HFFc6 (cell line): ENCODE measurements at places on chromosomes 1 and 21.

- DNase-seq = no peak
- no peaks in the 10 kb centered on the region for H3K27me3 ChIP-seq
- no peak overlapping the region for H3K27ac ChIP-seq
These were observed 249.8 kb downstream of the NRIP1 start for GRCh38 chr21:14814991-14815390.

- no peak for DNase-seq
- no peak overlapping the region for H3K27ac ChIP-seq
- no peak overlapping the region for H3K4me3 ChIP-seq
- H3K36me3 ChIP-seq = peaks cover 16% of the 10 kb centered on the region
These were observed 682.4 kb upstream of the TPTE start for GRCh38 chr21:9838738-9839642.

- H3K27ac ChIP-seq = no peak within 1 kb of the TSS
- no peak for DNase-seq
- H3K4me1 ChIP-seq = no peaks in the 10 kb centered on the region
- H3K36me3 ChIP-seq = no peaks in the 10 kb centered on the region
These were observed at the start of gene KAZN for GRCh38 chr1:14598498-14599182. KAZN (plus strand) TSS chr1:14598685.

- H3K36me3 ChIP-seq = peaks cover 26% of the 10 kb centered on the region
- peaks cover 33% of the 10 kb centered on the region for H3K4me1 ChIP-seq
- DNase-seq = peak; percentile 5
- H3K27me3 ChIP-seq = peaks cover 13% of the 10 kb centered on the region
These were observed 41.2 kb upstream of the ROR1 start for GRCh38 chr1:63732666-63733065.

GRCh38 chr1:178393370-178393769 lies 103.4 kb downstream of the CLEC20A start:
- no peak overlapping the region for H3K27ac ChIP-seq
- no peak overlapping the region for H3K4me3 ChIP-seq
- H3K4me1 ChIP-seq = peaks cover 43% of the 10 kb centered on the region
- H3K36me3 ChIP-seq = no peaks in the 10 kb centered on the region

GRCh38 chr1:67405473-67406245 lies 24.5 kb downstream of the SERBP1 start:
- 0 out of 2 replicates have a peak overlapping the region, but pooled peaks have one; percentile 26 for H3K27ac ChIP-seq
- H3K4me1 ChIP-seq = peaks cover 27% of the 10 kb centered on the region
- no peak for DNase-seq

- peak overlapping the region; percentile 72 for H3K4me3 ChIP-seq
- H3K36me3 ChIP-seq = peaks cover 17% of the 10 kb centered on the region
- peak; percentile 18 for DNase-seq
- H3K4me1 ChIP-seq = peaks cover 32% of the 10 kb centered on the region
- H3K27me3 ChIP-seq = peaks cover 2% of the 10 kb centered on the region; the same call in 1 of the 2 replicates
These were observed 237.9 kb downstream of the HLX start for GRCh38 chr1:221117133-221117532.

DNA sequence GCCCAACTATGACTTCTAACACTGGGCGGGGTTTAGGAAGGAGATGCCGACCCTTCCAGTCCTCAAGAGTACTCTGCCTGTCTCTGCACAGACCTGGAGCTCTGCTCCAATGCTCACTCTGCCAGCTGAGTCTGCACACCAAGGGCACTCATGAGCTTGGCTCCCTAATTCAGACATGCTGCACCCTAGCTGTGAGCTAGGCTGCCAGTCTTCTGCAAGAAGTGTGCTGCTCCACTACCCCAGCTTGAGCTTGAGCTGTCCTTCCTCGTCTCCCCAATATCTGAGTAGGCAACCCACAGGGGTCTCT lies 13.2 kb downstream of the TP53BP2 start:
- peaks cover 6% of the 10 kb centered on the region for H3K36me3 ChIP-seq
- H3K4me1 ChIP-seq = peaks cover 7% of the 10 kb centered on the region
- peak overlapping the region; percentile 97 for H3K27ac ChIP-seq
- no peak for DNase-seq

- no peak overlapping the region for H3K27ac ChIP-seq
- no peaks in the 10 kb centered on the region for H3K36me3 ChIP-seq
- no peak overlapping the region for H3K4me3 ChIP-seq
- H3K4me1 ChIP-seq = no peaks in the 10 kb centered on the region
These were observed 28.0 kb downstream of the STUM start for GRCh38 chr1:226576601-226577000.

DNA sequence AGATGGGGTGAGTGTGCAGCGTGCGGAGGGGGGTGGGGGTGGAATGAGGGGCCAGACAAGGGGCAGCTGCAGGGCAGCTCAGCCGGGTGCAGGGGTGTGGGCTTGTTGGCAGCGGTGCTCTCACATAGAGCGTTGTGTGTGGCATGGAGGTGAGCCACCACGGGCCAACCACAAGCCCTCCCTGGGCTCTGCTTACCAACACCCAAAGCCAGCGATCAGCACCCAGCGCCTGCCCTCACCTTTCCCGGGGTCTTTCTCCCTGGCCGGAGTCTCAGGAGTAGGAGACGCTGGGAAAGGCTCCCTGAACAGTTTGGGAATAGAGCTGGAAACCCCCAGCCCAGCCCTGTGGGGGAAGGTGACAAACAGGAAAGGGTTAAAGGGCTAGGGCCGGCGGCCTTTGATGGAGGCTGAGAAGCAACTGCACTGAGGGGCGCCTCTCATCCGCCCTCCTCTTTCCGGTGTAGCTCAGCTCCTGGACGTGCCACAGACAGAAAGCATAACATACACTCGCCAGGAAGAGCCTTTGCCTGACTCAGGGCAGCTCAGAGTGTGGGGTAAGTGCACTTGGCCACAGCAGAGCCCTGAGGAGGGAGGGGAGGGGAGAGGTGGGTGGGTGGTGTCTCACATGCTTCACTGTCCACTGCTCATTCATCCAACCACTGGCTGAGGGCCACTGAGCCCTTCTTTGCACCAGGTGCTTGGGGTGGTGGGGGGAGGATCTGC lies 577 bp downstream of the IKBKE start:
- peak; percentile 68 for DNase-seq
- H3K4me1 ChIP-seq = peaks cover 61% of the 10 kb centered on the region
- H3K27ac ChIP-seq = peak overlapping the region; percentile 86
- H3K27me3 ChIP-seq = peaks cover 10% of the 10 kb centered on the region
- peak overlapping the region; percentile 86 for H3K4me3 ChIP-seq

DNA sequence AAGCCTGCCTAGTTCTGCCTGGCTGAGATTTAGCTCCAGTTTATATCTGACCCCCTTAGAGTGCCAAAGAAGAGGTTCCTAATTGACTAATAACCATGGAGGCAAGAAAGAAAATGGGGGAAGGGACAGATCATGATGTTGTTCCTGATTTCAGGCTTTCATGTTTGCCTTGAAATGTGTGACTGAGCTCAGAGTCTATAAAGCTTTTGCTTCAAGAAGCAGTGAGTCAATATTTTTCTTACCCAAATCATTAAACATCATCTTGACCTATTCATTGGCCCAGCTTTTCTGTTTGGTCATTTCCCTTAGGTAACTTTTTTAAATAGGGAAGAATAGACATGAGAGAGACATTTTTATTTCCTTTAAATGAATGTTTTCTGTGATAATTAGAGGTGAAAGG lies 55.9 kb downstream of the HHAT start:
- H3K27ac ChIP-seq = peak overlapping the region; percentile 3; the same call in 1 of the 2 replicates
- no peaks in the 10 kb centered on the region for H3K36me3 ChIP-seq
- peaks cover 24% of the 10 kb centered on the region for H3K4me1 ChIP-seq
- no peaks in the 10 kb centered on the region for H3K27me3 ChIP-seq
- H3K4me3 ChIP-seq = no peak overlapping the region

DNA sequence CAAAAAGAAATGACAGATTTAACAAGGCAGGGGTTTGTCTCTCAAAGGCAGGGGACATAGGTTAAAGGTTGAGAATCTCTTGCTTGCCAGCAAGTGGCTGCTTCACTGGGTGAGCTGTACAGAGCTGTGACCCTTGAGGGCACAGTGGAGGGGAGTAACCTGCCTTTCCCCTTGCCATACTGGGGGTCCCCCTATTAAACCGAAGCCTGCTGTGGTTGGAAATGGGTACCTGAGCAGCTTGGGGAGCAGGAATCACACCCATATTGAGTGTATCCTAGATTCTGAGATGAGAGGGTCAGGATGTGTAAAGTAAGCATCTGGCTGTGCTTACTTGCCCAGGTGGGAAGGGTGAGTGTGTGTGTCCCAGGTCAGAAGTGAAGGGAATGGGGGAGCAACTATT lies 31.8 kb downstream of the WNT4 start:
- H3K27me3 ChIP-seq = no peaks in the 10 kb centered on the region; the same call in 1 of the 2 replicates
- H3K4me3 ChIP-seq = no peak overlapping the region
- no peak for DNase-seq
- peaks cover 83% of the 10 kb centered on the region for H3K4me1 ChIP-seq

DNA sequence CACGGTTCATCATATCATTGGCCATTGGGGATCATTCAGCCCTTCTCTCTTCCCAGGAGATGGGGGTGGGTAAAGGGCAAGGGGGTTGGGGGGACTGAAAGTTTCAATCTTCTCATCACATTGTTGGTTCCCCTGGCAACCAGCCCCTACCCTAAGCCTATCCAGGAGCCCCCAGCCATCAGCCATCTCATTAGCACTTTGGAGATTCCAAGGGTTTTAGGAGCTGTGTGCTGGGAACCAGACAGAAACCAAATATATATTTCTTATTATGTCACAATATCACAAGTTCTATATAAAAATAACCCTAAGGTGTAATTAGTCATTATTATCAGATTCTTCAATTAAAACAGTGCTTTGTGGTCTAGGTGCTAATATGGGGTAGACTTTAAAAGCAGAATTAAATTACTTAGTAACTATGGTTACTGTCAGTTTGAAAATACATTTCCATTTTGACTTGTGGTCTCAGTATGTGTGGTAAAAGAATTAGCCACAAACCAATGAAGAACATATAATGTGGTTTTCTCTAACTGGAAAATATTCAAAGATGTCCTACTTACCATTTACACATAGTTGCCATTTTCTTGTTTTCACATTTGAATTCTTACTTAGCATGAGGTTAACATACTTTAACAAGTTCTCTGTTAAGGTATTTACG lies 28.1 kb downstream of the IL23R start:
- DNase-seq = no peak
- H3K4me1 ChIP-seq = no peaks in the 10 kb centered on the region
- no peak overlapping the region for H3K27ac ChIP-seq
- peaks cover 4% of the 10 kb centered on the region; the same call in 1 of the 2 replicates for H3K27me3 ChIP-seq
- H3K4me3 ChIP-seq = no peak overlapping the region
- no peaks in the 10 kb centered on the region for H3K36me3 ChIP-seq

GRCh38 chr1:3172431-3173380 lies 103.7 kb downstream of the PRDM16 start:
- no peak overlapping the region for H3K4me3 ChIP-seq
- no peak for DNase-seq
- no peaks in the 10 kb centered on the region for H3K27me3 ChIP-seq
- H3K4me1 ChIP-seq = no peaks in the 10 kb centered on the region
- no peak overlapping the region for H3K27ac ChIP-seq

GRCh38 chr21:16195538-16195910 lies 465.7 kb downstream of the USP25 start:
- H3K4me1 ChIP-seq = peaks cover 59% of the 10 kb centered on the region
- DNase-seq = peak; percentile 33
- peaks cover 13% of the 10 kb centered on the region for H3K36me3 ChIP-seq
- H3K27me3 ChIP-seq = no peaks in the 10 kb centered on the region

GRCh38 chr1:20472860-20473711 lies 12.9 kb downstream of the CAMK2N1 start:
- H3K27me3 ChIP-seq = peaks cover 11% of the 10 kb centered on the region
- H3K4me1 ChIP-seq = peaks cover 25% of the 10 kb centered on the region
- no peak overlapping the region for H3K4me3 ChIP-seq
- H3K27ac ChIP-seq = no peak overlapping the region
- no peaks in the 10 kb centered on the region for H3K36me3 ChIP-seq

DNA sequence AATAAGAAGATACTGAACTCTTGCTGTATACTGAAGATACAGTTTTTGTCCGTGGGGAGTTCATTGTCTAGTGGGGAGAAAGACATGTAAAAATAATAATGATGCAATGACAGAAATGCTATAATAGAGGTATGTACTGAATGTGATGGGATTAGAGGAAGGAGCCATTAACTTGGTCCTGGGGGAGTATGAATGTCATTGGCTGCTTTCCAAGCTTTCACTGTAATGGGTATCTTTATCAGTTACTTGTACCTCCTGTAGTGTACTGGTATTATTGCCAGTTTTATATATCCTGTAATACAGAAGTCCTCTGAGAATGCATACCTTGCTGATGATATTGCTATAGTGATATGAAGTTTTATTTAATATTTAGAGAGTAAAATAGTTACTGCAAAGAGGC lies 7.4 kb downstream of the BTBD8 start:
- no peaks in the 10 kb centered on the region; the same call in 1 of the 2 replicates for H3K27me3 ChIP-seq
- H3K27ac ChIP-seq = no peak overlapping the region
- peaks cover 5% of the 10 kb centered on the region; the same call in 1 of the 2 replicates for H3K36me3 ChIP-seq

DNA sequence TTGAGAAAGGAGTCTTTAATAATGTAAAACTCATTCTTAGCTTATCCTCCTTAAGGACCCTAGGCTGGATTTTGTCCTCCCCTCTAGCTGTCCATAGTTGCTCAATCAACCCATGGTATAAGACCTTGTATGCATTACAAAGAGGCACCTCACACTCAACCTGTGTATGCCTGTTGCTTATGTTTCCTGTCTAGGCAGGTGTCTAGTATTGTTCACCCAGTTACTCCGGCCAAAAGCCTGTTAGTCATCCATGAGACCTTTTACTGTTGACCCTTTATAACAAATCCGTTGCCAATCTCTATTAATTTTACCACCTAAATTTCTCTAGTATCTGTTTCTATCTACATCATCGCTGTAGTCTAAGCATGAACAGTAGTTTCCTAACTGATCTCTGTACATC lies 3.7 kb downstream of the LYPLAL1 start:
- peaks cover 33% of the 10 kb centered on the region for H3K4me1 ChIP-seq
- no peak overlapping the region for H3K27ac ChIP-seq
- DNase-seq = no peak
- no peaks in the 10 kb centered on the region for H3K27me3 ChIP-seq
- H3K4me3 ChIP-seq = no peak overlapping the region
- H3K36me3 ChIP-seq = peaks cover 17% of the 10 kb centered on the region

- H3K27ac ChIP-seq = no peak overlapping the region
- H3K36me3 ChIP-seq = no peaks in the 10 kb centered on the region
- H3K4me1 ChIP-seq = no peaks in the 10 kb centered on the region
- peaks cover 16% of the 10 kb centered on the region for H3K27me3 ChIP-seq
- H3K4me3 ChIP-seq = no peak overlapping the region
- DNase-seq = no peak
These were observed 16.4 kb downstream of the NCMAP start for GRCh38 chr1:24572301-24572700.

- peaks cover 6% of the 10 kb centered on the region; the same call in 1 of the 2 replicates for H3K27me3 ChIP-seq
- peak overlapping the region; percentile 50 for H3K27ac ChIP-seq
- peaks cover 66% of the 10 kb centered on the region for H3K36me3 ChIP-seq
These were observed 42.1 kb downstream of the NRIP1 start for GRCh38 chr21:15022608-15023261.

GRCh38 chr1:206892351-206892984 lies 4.8 kb upstream of the IL24 start:
- peak; percentile 13 for DNase-seq
- H3K36me3 ChIP-seq = no peaks in the 10 kb centered on the region
- peaks cover 90% of the 10 kb centered on the region for H3K4me1 ChIP-seq
